Panc1 (cell line): ENCODE measurements at places on chromosomes 16 and 17. TPM values are rescaled to one million over a fixed set of nuclear protein-coding genes. Genes with fewer than 3 reads are reported as not detected.
A peak's percentile ranks its signal among the peaks of the same experiment; 100 is the strongest.

TP53TG3 gene
- total RNA-seq = 1.2 TPM

SLC25A11 gene
- 65.9 TPM for total RNA-seq

DNA sequence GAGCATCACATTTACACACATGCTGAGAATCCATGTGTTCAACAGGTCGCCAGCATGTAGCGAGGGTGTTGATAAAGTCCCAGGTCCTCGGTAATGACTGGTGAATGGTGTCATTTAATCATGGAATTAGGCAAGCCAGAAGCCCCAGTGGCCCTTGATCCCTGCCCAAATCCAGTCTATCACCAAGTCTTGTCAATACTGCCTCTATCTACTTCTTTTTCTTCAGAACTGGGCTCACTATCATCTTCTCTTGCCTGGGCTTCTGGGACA is 31.3 kb upstream of the MED13 start:
- no peaks in the 10 kb centered on the region for H3K4me1 ChIP-seq
- H3K27me3 ChIP-seq = no peaks in the 10 kb centered on the region
- no peak for DNase-seq
- no peaks in the 10 kb centered on the region for H3K36me3 ChIP-seq
- no peak overlapping the region for H3K4me3 ChIP-seq

GRCh38 chr16:69138608-69139007 is 6.2 kb downstream of the UTP4 start:
- H3K4me3 ChIP-seq = no peak overlapping the region
- H3K27me3 ChIP-seq = no peaks in the 10 kb centered on the region
- DNase-seq = no peak
- no peak overlapping the region for H3K27ac ChIP-seq

DNA sequence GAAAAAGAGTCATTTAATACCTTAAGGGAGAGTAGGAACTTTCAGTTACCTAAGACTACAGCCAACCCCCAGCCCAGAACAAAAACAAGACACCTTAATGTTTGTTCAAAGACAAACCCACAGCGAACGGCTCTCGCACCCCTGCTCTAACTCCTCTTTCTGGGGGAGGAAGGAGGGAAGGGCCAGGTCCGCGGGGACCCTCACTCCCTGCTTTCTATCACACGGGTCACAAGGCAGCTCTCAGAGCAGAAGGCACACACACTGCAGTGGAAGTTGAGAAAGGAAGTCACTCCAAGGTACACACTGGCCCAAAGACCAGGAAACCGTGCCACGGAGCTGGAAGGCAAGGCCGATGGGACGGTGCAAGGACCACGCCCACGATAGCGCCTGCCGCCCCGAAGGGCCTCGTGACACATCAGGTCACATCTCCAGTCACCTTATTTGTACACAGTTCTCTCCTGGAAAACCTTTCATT is 10.0 kb downstream of the LITAFD start:
- no peak overlapping the region for H3K4me3 ChIP-seq
- H3K4me1 ChIP-seq = no peaks in the 10 kb centered on the region
- H3K27me3 ChIP-seq = no peaks in the 10 kb centered on the region
- peaks cover 14% of the 10 kb centered on the region for H3K36me3 ChIP-seq

PDILT gene
- not detected for total RNA-seq

- peaks cover 4% of the 10 kb centered on the region for H3K27me3 ChIP-seq
- no peaks in the 10 kb centered on the region for H3K4me1 ChIP-seq
- no peak overlapping the region for H3K4me3 ChIP-seq
- no peaks in the 10 kb centered on the region; the same call in 1 of the 2 replicates for H3K36me3 ChIP-seq
Observed at GRCh38 chr17:55294042-55294751, 29.4 kb downstream of the HLF start.

ACSM5 gene
- 0.21 TPM for total RNA-seq

GRCh38 chr16:87326151-87326571 is 9.0 kb upstream of the C16orf95 start:
- H3K36me3 ChIP-seq = no peaks in the 10 kb centered on the region
- no peak for DNase-seq
- no peaks in the 10 kb centered on the region for H3K27me3 ChIP-seq
- no peak overlapping the region for H3K4me3 ChIP-seq
- no peaks in the 10 kb centered on the region for H3K4me1 ChIP-seq
- H3K27ac ChIP-seq = no peak overlapping the region

GRCh38 chr16:16021988-16022682 is 72.7 kb downstream of the ABCC1 start:
- H3K4me1 ChIP-seq = peaks cover 88% of the 10 kb centered on the region
- no peaks in the 10 kb centered on the region for H3K36me3 ChIP-seq
- no peaks in the 10 kb centered on the region for H3K27me3 ChIP-seq
- peak; percentile 96 for DNase-seq

DNA sequence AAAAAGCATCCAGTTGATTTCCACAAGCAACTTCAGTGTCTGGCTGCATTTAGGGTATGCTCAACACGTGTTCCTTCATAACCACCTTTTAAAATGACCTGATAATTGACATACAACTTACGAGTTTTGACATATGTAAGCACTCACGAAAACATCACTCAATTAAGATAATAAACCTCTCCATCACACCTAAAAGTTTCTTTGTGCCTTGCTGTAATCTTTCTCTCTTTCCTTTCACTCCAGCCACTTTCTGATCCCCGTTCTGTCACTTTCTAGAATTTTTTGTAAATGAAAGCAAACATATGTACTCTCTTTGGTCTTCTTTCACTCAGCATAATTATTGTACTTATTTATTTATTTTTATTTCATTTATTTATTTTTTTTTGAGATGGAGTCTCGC is 20.7 kb upstream of the UBE2G1 start:
- no peak overlapping the region for H3K27ac ChIP-seq
- H3K4me1 ChIP-seq = no peaks in the 10 kb centered on the region
- H3K36me3 ChIP-seq = no peaks in the 10 kb centered on the region
- H3K27me3 ChIP-seq = no peaks in the 10 kb centered on the region
- DNase-seq = no peak
- no peak overlapping the region for H3K4me3 ChIP-seq

DNA sequence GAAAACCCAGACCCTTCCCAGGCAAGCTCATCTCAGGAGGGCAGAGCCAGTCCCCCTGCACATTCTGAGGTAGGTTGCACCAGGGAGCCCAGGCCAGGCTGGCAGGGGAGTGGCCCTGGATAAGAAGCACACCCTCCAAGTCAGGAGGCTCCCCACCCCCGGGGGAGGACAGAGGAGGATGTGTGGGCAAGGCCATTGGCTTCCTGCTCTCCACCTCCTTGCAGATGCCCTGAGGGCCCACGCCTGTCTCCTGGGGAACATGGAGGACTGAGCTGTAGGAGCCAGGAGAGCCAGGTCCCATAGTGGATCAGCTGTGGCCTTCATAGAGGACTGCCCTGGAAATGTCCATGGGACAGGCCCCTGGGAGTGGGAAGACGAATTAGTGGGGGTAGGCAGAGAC is 126.7 kb downstream of the IRF8 start:
- no peaks in the 10 kb centered on the region for H3K36me3 ChIP-seq
- H3K27me3 ChIP-seq = no peaks in the 10 kb centered on the region
- no peak overlapping the region for H3K27ac ChIP-seq
- H3K4me3 ChIP-seq = no peak overlapping the region
- no peak for DNase-seq
